Myocyte (in vitro differentiated cells): ENCODE measurements at places on chromosomes 12 and 14.
A peak's percentile ranks its signal among the peaks of the same experiment; 100 is the strongest.

DNA sequence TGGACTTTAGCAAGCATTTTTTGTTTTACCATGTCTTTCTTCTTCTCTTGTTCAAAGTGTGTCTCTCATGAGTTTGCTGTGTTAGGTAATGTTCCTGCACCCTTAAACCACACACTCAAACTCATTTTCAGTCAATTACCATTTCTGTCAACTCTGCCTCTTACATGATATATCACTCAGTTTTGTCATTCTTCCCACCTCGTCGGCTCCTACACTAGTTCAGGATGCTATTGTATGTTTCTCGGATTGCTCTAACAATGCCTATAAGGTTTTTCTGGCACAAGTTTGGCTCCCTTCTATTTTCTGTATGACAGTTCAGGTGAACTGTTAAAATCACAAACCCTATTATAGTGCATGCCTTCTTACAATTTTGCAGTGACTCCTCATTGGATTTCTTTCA lies 260.8 kb upstream of the NAV3 start:
- no peak for DNase-seq

DNA sequence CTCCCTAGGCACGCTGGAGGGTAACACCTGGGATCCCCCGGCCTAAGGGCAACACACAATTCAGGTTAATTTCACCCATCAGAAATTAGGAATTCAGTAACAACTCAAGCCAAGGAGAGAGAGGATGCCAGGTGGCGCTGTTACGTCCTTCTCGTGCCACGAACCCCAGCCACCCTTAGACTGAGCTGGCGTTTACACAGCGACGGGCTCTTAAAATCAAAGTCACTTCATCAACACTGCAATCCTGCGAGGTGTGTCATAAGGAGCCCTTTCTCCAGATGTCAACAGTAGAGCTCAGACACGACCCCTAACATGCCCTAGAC lies 110.6 kb upstream of the TMEM132D start:
- no peak for DNase-seq

DNA sequence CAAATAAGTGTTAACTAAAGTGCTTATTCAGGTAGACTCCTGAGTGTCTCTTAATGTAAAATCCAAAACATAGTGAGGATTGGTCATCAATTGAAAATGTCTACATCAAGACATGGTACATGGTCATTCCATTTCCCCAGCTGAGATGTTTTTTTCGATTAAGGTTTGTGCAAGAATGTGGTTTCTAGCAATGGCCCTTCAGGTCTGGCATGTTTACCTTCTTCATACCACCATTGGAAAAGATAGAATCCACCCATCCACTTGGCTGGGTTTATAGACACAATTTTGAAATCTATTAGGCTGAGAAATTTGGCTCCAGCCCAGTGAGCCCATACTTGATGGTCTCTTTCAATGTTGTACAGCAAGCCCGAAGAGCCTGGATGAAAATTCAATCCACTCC lies 145.9 kb downstream of the ANO4 start:
- no peak for DNase-seq

DNA sequence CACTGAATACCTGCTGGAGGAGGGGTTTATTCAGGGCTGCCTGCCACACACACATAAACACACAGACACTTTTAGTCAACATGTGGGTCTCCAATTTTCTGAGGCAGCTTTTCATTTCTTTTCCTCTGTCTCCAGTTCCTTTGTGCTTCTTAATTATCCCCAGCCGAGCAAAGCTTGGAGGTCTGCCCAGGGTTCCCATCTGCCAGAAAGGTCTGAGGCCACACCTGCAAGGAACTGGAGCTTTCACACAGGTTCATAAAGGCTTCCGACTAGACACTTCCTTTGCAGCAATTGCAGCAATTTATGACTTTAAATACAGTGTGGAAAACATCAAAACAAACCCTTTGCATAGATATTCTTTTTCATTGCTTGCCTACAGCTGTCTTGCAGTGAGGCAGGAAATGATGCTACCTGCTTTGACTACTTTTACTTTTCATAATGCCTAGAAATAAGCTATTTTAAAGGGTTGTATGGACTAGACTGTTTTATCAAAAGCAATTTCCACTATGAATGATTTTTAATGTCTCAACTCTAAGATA lies 1318.9 kb downstream of the AACS start:
- no peak for DNase-seq

DNA sequence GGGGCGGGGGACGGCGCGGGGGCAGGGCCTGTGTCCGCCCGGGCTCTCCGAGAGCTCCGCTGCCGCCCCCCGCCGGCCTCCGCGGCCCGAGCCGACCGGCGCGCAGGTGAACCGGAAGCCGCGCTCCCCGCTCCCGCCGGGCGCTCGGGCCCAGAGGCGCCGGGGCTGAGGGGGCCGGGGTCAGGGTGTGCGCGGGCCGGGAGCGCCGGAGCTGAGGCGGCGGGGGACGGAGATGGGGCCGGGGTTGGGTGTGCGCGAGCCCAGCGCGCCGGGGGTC lies 431 bp downstream of the HIP1R start:
- peak; percentile 25 for DNase-seq

GRCh38 chr12:52151837-52152783 lies 39.7 kb downstream of the KRT80 start:
- DNase-seq = peak; percentile 78

GRCh38 chr12:116241157-116241759 lies 36.2 kb downstream of the MED13L start:
- DNase-seq = no peak

GRCh38 chr12:55912908-55913307 lies 14.8 kb downstream of the PYM1 start:
- no peak for DNase-seq

GRCh38 chr14:90454041-90455000 lies 57.5 kb downstream of the CALM1 start:
- DNase-seq = peak; percentile 42

- DNase-seq = no peak
Observed at GRCh38 chr12:106089935-106090334, 48.8 kb downstream of the NUAK1 start.

DNA sequence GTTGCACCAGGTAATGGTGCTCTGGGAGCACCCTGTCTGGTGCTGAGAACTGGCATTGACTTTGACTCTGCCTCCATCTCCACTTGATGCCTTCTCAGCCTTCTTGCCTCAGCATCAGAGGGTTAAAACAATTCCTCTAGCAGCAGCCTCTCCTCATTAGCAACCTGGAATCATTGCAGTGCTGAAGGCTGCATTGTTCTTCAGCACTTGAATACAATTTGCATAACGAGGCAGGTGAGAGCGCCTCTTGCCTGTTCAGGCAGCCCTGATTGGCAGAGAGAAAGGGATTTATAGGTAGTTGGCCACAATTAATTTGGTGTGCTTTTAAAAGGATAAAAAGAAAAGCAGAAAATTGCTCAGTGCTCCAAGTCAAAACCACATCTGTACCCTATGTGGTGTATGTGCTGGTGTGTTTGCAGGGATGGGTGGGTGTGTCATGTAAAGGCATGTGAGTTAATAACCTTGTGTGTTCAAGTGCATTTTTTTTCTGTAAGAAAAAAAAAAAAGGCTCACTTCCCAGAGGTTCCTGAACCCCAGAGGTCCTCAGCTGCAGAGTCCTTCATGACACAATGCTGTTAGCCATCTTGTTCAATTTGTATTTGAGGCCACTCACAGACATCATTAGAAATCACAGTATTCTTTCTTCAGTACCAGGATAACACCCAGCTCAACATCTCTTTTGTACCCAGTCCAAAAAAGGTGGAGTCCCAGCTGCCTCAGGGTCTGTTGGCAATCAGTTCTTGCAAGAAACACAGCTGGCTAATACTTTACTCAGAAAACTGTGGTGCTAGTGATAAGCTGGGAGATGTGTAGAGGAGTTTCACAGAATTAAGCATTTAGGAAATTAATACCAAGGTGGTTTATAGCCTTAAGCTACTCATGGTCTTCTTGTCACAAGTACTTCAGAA lies 385.6 kb downstream of the GRIN2B start:
- no peak for DNase-seq
